ENCODE measurements at places on chromosomes 12 and 14.

DNA sequence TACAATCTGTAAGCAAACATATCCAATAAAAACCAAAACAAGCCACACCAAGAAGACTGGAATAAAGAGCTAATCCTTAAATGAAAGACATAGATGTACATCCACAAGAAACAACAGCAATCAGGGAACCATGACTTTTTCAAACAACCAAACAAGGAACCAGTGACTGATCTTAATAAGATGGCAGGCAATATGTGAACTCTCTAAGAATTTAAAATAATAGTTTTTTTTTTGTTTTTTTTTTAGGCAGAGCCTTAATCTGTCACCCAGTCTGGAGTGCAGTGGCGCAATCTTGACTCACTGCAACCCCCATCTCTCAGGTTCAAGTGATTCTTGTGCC, 52.9 kb upstream of the CAPRIN2 start:
- DNase-seq, result no peak

DNA sequence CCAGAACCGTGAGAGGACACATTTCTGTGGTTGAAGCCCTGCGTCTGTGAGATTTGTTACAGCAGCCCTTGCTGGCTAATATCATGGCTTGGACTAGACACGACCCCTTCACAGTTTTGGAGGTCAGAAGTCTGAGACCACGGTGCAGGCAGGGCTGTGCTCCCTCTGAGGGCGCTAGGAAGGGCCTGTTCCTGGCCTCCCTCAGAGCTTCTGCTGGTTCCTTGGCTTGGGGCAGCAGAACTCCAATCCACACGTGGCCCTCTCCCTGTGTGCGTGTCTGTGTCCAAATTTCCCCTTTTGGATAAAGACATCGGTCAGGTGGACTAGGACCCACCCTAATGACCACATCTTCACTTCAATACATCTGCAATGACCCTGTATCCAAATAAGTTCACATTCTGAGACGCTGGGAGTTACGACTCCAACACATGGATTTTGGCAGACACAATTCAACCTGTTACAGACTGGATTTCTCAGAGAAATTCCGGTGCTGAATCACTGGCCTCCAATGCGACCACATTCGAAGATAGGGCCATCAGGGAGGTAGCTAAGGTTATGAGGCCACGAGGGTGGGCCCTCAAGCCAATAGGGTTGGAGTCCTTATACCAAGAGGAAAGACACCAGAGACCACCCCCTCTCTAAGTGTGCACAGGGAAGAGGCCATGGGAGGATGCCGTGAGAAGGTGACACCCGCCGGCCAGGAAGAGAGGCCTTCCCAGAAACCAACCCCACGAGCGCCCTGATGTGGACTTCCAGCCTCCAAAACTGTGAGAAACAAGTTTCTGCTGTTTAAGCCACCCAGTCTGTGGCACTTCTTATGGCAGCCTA, 43.6 kb upstream of the PPP2R5C start:
- DNase-seq, result no peak

- DNase-seq, result no peak
Measured at GRCh38 chr12:53102883-53103807, at the start of gene SOAT2. SOAT2 (plus strand) TSS chr12:53103486; CDS start chr12:53103578, 92 bp downstream.

- no peak for DNase-seq
Measured at GRCh38 chr14:94592457-94592856, 11.2 kb downstream of the SERPINA5 start.

DNA sequence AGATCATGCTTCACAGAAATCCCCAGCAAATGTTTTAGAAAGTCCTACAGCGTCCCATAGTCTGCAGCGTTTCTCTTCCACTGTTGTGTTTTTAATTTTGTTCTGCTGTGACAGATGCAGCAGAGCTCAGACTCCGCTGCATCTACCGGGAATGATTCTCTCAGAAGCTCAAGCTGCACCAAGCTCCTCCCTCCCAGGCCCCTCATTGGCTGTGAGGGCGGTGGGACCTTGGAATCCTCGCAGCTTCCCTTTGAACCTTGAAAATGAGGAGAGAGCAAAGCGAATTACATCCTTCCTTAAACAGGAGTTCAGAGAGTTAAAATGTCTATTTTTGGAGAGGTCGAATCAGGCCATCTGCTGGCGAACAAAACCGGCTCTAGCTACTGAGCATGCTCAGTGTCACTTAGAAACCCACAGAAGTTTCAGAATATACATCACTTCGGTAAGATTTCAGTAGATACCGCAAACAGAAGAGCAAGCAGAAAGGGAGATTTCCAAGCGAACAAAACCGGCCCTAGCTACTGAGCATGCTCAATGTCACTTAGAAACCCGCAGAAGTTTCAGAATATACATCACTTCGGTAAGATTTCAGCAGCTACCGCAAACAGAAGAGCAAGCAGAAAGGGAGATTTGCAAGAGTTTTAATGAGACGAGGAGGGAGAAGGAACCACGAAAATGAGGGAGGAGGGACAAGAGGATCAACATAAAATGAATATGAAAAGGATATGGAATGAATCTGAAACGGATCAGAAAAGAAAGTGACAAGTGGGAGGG, at the start of gene ABCD2:
Gene ABCD2, minus strand, starts transcription at position 144 of the 774 bp plus-strand sequence. CDS start 188 bp downstream, outside the sequence.
- DNase-seq, result no peak

DNA sequence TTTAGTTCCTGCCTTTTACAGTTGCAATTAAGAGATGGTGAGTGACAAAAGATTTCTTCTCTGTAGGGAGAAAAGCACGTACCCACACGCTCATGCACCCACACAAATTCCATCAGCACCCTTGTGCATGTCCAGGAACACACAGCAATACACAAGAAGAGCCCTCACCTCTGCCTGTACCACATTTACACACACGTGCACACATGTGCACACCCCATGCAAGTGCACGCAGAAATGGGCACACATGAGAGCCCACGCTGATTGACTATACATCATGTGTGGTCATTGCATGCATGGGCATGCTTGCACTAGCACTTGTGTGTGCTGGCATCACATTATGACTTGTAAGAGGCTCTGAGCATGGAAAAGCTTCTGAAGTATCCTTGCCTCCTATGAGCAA, 70.5 kb downstream of the SERPINA3 start:
- no peak for DNase-seq

GRCh38 chr12:22276313-22276712, 58.2 kb downstream of the ST8SIA1 start:
- DNase-seq, result no peak
